PC-9 (cell line): ENCODE measurements at places on chromosomes 11 and 22. TPM values are rescaled to one million over a fixed set of nuclear protein-coding genes. Genes with fewer than 3 reads are reported as not detected.

NFAM1 gene
- not detected in 2 replicates for total RNA-seq

IL18 gene
- total RNA-seq: 42.8 and 59.1 TPM in 2 replicates

MUC6 gene
- 0.07 TPM in 1 of 2 replicates, not detected in the other for total RNA-seq

NDUFV1 gene
- total RNA-seq: 321 and 463 TPM in 2 replicates

APOA5 gene
- total RNA-seq: not detected in 2 replicates

CD81 gene
- total RNA-seq: 180 and 231 TPM in 2 replicates

OR52E1 gene
- total RNA-seq: not detected in 2 replicates

PRDM11 gene
- 10.7 and 12.1 TPM in 2 replicates for total RNA-seq

GLYATL1 gene
- total RNA-seq: not detected in 2 replicates

CBX7 gene
- total RNA-seq: 28.2 and 29.1 TPM in 2 replicates

SLC22A9 gene
- total RNA-seq: not detected in 2 replicates

KRTAP5-9 gene
- not detected in 2 replicates for total RNA-seq

EHF gene
- total RNA-seq: 85.7 and 118 TPM in 2 replicates

C11orf86 gene
- not detected in 2 replicates for total RNA-seq

ASRGL1 gene
- 6.2 and 8.4 TPM in 2 replicates for total RNA-seq

UCP3 gene
- total RNA-seq: 2.0 and 2.4 TPM in 2 replicates

SYCE3 gene
- not detected in 2 replicates for total RNA-seq

RTN4RL2 gene
- total RNA-seq: 3.4 and 4.6 TPM in 2 replicates

P4HA3 gene
- 0.22 and 0.60 TPM in 2 replicates for total RNA-seq

DDIAS gene
- total RNA-seq: 6.1 and 12.4 TPM in 2 replicates

SLC17A6 gene
- total RNA-seq: not detected in 2 replicates

PNPLA5 gene
- not detected in 2 replicates for total RNA-seq

ST14 gene
- total RNA-seq: 139 and 141 TPM in 2 replicates

CDCA5 gene
- total RNA-seq: 86.4 and 97.8 TPM in 2 replicates

SERHL2 gene
- total RNA-seq: 1.9 and 2.4 TPM in 2 replicates

KRTAP5-11 gene
- total RNA-seq: not detected in 2 replicates

P2RX6 gene
- 2.4 and 2.7 TPM in 2 replicates for total RNA-seq

TUBA8 gene
- 0.72 TPM in 1 of 2 replicates, not detected in the other for total RNA-seq

TMEM191B gene
- 1.4 and 6.4 TPM in 2 replicates for total RNA-seq

RAG2 gene
- not detected in 2 replicates for total RNA-seq

ARHGAP8 gene
- total RNA-seq: 114 and 130 TPM in 2 replicates

LRRC55 gene
- not detected in 2 replicates for total RNA-seq

OR51A2 gene
- not detected in 2 replicates for total RNA-seq

FAM111B gene
- 8.5 and 12.0 TPM in 2 replicates for total RNA-seq

RBFOX2 gene
- 81.7 and 109 TPM in 2 replicates for total RNA-seq

OR10A2 gene
- not detected in 2 replicates for total RNA-seq

MLC1 gene
- not detected in 2 replicates for total RNA-seq

ACR gene
- total RNA-seq: 0.28 TPM in 1 of 2 replicates, not detected in the other

ZNF280A gene
- total RNA-seq: not detected in 2 replicates

NAALAD2 gene
- not detected in 2 replicates for total RNA-seq

NRGN gene
- 6.8 and 10.2 TPM in 2 replicates for total RNA-seq

EHBP1L1 gene
- 123 and 170 TPM in 2 replicates for total RNA-seq

RIMBP3B gene
- 0.18 TPM in 1 of 2 replicates, not detected in the other for total RNA-seq

OR8G5 gene
- total RNA-seq: not detected in 2 replicates
